ENCODE measurements at places on chromosomes 7 and 10.

DNA sequence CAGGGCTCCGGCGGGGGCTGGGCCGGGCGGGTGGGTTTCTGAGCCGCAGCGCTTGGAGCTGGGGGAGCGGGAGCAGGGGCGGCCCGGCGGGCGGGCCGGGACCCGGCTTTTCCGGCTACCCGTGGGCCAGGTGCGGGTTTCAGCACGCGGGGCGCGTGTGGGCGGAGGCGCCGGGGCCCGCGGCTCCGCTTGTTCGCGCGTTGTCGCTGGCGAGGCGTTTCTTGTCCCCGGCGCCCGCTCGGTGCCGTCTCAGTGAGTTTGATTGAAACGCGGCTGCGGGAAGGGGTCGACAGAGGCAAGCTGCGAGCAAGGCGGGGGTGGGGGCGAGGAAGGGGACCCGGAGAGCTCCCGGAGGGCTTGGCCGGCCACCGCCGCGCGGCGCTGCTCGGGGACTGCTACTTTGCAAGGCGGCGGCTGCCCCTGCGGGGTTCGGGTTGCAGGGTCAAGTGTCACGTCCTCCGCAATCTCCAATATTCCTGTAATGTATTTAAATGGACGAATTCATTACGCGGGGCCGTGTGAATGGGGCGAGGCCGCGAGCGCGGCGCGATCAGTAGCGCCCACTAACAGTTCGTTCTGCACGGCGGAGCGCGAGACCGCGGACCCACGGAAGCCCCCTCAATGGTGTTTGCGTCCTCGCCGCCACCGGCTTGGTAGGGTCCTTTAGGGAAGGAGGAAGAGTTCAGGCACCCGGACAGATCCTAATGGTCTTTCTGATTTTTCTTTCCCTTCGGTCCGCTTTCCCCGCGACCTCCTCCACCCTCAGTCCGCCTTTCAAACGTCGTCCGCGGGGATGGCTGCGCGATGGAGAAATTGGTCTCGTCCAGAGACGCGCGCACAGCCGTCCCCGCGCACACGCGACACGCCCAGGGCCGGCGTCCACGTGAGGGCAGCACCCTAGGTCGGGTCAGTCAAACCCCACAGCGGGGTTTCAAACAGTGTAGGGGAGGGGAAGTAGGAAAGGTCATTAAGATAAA, 76.9 kb downstream of the INSIG1 start:
- no peaks in the 10 kb centered on the region for H3K36me3 ChIP-seq
- DNase-seq: no peak
- peaks cover 94% of the 10 kb centered on the region for H3K27me3 ChIP-seq
- H3K27ac ChIP-seq: no peak overlapping the region

- H3K27me3 ChIP-seq: no peaks in the 10 kb centered on the region
- H3K4me3 ChIP-seq: no peak overlapping the region
- H3K4me1 ChIP-seq: peaks cover 86% of the 10 kb centered on the region
- H3K27ac ChIP-seq: no peak overlapping the region
Observed at GRCh38 chr10:124693396-124693795, 50.8 kb downstream of the FAM53B start.

DNA sequence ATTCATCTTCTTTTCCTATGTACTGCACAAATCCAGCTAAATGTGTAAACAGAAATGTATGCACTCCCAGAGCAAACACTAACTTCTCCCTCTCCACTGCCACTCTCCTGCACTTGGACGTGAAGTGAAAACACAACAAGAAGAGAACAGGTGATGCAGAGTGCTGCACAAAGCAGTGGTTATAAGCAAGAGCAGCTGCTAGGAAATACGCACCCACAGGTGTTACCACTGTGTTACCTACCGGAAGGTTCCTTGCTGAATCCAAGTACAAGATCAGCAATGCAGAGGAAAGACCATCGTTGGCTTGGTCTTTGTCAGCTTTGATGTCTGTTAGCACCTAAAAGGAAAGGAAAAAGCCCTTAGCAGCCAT, 54.6 kb upstream of the NCAPG2 start:
- no peak overlapping the region for H3K27ac ChIP-seq
- DNase-seq: no peak
- H3K4me1 ChIP-seq: no peaks in the 10 kb centered on the region
- H3K36me3 ChIP-seq: peaks cover 88% of the 10 kb centered on the region

DNA sequence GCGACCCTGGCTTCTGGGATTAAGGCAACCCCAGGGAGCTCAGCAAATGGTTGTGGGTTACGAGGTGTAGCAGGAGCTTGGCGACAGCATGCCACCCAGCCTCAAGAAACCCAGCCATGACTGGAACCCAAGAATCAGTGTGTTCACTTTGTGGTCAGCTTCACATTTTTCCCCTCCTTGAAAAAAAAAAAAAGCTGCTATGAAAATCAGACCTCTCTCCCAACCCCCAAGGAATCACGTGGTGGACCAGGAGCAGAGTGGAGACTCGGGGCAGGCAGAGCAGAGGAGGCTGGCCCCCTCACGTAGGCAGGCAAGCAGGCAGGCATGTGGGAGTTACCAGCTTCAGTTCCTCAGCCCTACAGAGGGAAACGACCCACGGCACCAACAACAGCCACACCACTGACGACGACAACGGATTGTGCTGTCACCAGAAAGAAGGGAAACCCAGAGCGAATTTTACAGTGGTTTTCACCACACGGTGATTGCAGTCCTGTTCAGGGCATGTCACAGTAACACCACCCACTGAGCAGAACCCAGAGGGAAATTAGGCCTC, 203.4 kb downstream of the SLC25A13 start:
- no peak overlapping the region for H3K4me3 ChIP-seq
- H3K27ac ChIP-seq: no peak overlapping the region
- no peaks in the 10 kb centered on the region for H3K27me3 ChIP-seq
- no peak for DNase-seq
- peaks cover 9% of the 10 kb centered on the region for H3K36me3 ChIP-seq

DNA sequence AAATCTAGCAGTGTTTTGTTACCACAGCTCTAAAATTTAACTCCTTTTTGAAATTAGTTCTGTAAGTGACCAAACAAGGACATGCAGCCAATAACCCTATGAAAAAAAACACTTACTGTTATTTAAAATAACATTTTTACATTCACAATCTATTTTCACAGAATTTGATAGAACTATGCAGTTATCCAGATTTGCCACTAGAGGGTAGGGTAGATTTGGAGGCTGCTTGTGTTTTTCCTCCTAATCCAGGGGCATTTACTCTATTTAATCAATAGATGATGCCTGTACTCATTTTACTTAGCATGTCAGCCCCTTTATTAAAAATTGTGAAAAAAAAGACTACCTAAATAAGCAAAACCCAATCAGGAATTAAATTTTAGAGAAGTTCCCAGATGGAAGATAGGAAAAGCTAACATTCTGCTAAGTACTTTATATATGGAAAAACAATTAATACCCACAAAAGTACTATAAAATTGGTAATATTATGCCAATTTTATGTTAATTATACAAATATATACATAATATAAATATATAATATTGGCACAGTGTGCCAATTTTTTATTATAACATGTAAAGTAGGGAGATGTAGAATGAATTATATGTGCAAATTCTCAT, 18.1 kb upstream of the LIPK start:
- H3K27ac ChIP-seq: no peak overlapping the region
- no peaks in the 10 kb centered on the region for H3K27me3 ChIP-seq
- no peak overlapping the region for H3K4me3 ChIP-seq
- DNase-seq: no peak
- H3K4me1 ChIP-seq: no peaks in the 10 kb centered on the region
- no peaks in the 10 kb centered on the region for H3K36me3 ChIP-seq

DNA sequence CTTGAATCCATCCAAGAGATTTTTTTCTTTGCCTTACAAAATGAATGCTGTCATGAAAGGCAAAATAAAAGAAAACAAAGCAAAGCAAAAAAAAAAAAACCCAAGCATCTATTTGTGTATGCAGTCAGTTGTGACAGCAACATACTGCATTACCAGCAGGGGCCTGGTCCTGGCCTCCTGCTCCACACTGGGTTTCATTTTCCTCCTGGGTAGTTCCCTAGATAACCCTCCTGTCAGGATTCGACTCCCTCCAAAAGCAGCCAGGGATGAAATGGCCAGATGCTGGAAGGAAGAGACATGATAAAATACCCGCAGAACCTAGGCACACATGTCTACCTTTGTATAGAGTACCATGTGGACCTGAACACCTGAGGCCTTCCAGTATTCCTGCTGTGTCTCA, 148.6 kb downstream of the NRCAM start:
- no peak for DNase-seq
- no peak overlapping the region for H3K27ac ChIP-seq

- no peaks in the 10 kb centered on the region for H3K36me3 ChIP-seq
- H3K4me3 ChIP-seq: no peak overlapping the region
- H3K4me1 ChIP-seq: peaks cover 3% of the 10 kb centered on the region
- no peak overlapping the region for H3K27ac ChIP-seq
- no peak for DNase-seq
- peaks cover 56% of the 10 kb centered on the region for H3K27me3 ChIP-seq
Observed at GRCh38 chr10:104641937-104642657, 1.0 kb downstream of the SORCS3 start.

- no peak overlapping the region for H3K27ac ChIP-seq
- H3K4me3 ChIP-seq: no peak overlapping the region
- H3K36me3 ChIP-seq: no peaks in the 10 kb centered on the region
- DNase-seq: no peak
- H3K27me3 ChIP-seq: no peaks in the 10 kb centered on the region
Observed at GRCh38 chr7:51035716-51036115, 253.0 kb upstream of the GRB10 start.

GRCh38 chr7:139692723-139693122, 85.1 kb downstream of the HIPK2 start:
- peaks cover 8% of the 10 kb centered on the region for H3K4me1 ChIP-seq
- no peak for DNase-seq
- H3K27me3 ChIP-seq: no peaks in the 10 kb centered on the region
- H3K36me3 ChIP-seq: peaks cover 16% of the 10 kb centered on the region
- no peak overlapping the region for H3K4me3 ChIP-seq

DNA sequence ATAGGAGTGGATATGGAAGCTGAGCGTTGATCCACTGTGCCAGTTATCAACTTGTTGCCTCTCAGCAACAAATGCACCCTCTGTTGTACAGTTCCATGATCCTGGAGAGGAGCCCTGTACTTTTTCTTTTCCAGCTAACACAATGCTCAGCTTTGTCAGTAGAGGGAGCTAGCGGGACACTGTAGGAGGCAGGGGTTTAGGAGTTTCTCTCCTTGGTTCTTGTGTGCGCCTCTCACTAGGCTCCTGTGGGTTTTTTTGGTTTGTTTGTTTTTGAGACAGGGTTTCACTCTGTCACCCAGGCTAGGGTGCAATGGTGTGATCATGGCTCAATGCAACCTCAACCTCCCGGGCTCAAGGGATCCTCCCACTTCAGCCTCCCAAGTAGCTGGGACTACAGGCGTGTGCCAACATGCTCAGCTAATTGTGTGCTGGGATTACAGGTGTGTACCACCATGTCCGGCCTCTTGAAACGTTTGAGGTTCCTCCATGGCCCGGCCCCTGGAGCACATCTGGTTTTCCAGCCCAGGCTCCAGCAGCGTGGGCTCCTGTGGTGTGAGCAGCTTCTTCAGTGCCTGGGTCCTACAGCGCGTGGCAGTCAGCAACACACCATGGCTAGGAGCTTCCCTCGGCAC, 12.0 kb upstream of the MARVELD1 start:
- no peak overlapping the region for H3K27ac ChIP-seq
- H3K4me1 ChIP-seq: peaks cover 5% of the 10 kb centered on the region
- peaks cover 7% of the 10 kb centered on the region for H3K27me3 ChIP-seq
- DNase-seq: peak; percentile 22
